GM12892 (cell line): ENCODE measurements at places on chromosomes 3 and 15.

GRCh38 chr3:101513419-101513986, 491 bp upstream of the SENP7 start:
- DNase-seq: peak; percentile 45

- DNase-seq: no peak
These were observed 6.5 kb downstream of the PSMD2 start for GRCh38 chr3:184305577-184305976.

DNA sequence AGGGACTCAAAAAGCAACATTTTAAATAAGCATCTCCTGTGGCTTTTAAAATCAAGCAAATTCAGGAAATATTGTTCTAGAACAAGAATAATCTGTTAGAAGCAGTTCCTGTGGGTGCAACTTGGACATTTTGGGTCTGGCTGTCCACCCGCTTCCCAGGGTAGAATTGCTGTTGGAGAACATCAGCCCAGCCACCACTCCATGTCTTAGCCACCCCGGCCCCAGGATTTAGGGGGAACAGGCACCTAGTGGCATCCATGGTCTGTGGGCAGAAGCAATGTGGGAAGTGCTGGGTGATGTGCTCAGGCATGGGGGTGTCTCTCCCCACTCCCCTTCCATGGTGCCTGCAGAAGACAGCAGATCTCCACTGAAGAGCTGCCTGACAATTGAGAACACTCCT, 162.6 kb downstream of the KLF13 start:
- no peak for DNase-seq

DNA sequence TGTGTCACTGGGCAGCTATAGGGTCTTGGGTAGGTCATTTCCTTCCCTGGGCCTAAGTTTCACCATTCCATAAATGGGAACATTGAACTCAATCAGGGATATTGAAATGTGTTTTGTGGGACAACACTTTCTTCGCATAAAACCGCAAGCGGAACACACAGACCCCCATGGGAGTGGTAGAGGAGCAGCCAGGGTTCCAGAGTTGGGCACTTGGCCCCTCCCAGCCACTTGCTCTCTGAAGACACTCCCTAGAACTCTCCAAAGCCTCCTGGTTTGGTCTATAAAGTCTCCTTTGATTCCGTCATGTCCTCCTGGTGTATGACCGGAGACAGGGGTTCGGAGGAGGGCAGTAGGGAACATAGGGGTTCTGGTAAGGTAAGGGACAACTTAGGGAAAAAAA, 271.7 kb downstream of the UACA start:
- DNase-seq: no peak

DNA sequence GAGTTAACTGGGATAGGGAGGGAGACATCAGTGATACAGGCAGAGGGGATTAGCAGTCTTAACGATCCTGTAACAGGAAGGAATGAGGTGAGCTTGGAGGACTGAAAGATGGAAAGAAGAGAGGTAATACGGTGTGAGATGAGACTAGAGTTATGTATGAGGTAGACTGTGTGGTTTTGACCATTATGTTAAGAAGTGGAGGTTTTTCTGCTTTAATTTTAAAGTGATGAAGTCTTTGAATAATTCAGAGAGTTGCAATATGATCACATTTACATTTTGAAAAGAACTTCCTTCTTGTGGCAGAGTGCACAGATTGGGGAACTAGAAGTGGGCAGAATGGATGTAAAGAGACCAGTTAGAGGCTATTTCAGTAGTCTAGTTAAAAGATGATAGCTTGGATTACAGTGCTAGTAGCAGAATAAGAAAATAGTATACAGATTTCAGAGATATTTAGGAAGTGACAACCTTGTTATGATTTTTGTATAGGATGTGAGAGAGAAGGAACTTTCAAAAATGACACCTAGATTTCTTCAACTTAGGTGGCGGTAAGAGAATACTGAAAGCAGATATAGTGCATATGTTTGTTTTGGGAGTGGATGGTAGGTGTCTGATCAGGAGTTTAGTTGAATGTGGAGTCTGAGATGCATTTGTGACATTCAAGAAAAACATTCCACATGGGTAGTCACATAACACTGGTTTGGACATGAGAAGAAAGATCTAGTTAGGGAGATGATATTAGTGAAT, 40.5 kb downstream of the STT3B start:
- no peak for DNase-seq

GRCh38 chr3:102573483-102574028, 138.7 kb downstream of the ZPLD1 start:
- no peak for DNase-seq

- DNase-seq: no peak
These were observed 15.0 kb upstream of the TRANK1 start for GRCh38 chr3:36959821-36960220.

DNA sequence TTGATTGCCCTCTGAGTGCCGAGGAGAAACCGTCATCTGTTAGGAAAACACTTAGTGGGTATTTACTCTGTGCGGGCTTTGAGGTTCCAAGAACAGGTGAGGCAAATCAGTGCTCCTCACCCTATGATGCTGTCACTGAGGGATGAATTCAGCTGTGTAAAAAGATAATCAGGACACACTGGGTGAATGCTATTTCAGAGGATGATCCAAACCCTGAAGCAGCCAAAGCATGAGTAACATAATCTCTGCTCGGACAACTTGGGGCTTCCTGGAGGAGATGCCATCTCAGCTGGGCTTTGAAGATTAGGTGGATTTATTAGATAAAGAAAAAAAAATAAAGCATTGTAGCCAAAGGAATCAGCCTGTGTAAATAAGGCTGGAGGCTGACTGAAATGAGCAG, 10.5 kb upstream of the GADL1 start:
- no peak for DNase-seq

DNA sequence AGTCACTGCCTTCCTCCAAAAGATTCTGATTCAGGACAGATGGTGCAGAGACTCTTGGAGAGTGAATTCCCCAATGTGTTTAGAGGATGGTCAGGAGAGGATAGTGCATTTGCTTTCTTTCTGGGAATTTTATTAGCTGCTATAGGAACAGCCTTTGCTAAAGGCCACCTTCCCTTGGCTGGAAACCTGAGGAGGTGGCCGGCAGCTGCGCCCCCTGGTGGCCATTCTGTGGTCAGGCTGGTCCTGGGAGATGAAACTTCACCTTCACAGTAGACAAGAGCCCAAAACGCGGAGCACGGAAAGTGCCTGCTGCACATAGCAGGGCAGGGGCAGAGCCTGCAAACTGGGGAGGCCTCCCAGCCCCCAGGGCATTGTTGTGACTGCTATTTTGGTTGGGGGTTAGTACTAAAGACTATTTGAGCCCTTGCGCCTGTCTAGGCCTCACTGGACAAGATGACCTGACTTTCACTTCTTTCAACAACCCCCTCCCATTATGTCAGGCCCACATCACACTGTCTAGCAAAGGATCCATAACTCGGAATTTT, 34.3 kb downstream of the SEC22C start:
- no peak for DNase-seq

DNA sequence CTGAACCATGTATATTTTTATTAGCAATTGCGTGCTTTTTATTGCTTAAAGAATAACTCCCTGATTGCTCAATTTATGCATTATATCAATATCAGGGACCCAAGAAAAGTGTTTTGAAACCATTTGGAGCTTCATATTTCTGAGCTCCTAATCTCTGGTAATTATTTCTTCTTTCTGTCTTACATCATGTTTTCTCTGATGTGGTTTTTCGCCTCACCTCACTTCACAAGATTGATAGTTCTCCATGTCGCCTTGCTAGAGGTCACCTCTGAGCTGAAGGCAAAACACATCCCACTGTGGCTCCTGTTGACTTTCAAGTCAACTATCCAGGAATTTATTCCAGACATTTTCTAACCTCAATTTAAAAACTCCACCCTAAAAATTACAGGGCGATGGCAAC, 837.4 kb downstream of the CADM2 start:
- no peak for DNase-seq

GRCh38 chr3:37256447-37256846, 82.1 kb upstream of the LRRFIP2 start:
- DNase-seq: no peak

DNA sequence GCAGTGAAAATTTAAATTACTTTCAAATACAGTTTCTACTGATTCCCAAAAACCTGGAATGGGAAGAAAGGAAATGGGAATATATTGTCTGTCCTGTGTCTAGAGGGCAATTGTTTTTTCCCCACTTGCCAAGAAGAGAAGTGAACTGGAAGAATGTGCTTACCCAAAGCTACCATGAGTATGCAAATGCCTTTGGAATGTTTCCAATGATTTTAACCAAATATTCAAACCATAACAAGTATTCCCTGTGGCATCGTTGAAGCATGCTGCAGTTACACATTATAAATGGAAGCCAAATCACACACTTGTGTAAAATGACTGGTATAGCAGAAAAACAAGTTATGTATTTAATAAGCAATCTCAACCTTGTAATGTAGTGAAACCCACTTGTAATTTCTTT, 368.2 kb downstream of the GBE1 start:
- DNase-seq: no peak

GRCh38 chr3:62724503-62724902, 150.7 kb downstream of the CADPS start:
- no peak for DNase-seq

DNA sequence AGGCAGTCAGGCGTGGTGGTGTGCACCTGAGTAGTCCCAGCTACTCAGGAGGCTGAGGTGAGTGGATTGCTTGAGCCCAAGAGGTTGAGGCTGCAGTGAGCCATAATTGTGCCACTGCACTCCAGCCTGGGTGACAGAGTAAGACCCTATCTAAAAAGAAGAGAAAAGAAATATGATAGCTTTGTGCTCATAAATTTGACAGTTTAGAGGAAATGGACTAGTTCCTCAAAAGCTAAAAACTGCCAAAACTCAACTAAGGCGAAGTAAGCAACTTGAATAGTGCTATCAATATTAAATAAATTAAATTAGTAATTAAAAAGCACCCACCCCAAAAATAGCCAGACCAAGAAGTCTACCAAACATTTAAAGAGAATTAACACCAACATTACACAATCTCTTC, 24.5 kb upstream of the SLC15A2 start:
- no peak for DNase-seq

GRCh38 chr15:92149029-92149428, 244.7 kb upstream of the ST8SIA2 start:
- no peak for DNase-seq

DNA sequence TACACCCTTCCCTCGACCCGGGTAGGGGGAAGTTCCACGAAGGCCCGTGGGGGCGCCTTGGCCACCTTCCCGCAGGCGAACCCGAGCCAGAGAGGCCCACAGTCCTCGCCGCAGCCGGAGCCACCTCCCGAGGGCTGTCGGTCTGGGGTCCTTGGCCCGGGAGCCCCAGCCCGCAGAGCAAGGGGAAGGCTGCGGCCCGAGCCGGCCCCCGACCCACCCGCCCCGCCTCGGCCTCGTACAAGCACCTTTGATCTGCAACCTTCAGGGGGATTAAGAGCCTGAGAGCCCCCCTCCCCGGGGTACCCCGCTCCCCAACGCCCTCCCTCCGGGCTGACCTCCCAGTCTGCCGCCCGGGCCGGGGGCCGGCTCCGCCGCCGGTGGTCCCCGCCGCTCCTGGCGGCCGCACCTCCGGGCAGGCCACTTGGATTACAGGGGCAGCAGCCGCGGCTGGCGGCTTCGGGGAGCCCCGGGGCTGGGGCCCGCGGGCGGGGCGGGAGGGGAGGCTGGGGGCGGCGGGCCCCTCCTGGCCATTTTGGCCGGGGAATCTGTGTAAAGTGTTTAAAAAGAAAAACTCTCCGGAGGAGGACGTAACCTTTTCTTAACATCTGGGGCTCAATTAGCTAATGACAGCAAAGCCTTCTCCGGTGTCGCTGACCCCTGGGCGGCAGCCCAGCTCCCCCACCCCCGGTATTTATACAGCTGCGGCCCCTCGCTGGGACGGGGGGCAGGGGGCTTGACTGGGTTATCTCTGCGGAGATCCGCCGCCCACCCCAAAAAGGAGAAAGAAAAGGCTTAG, 40.2 kb downstream of the EPHB3 start:
- no peak for DNase-seq

DNA sequence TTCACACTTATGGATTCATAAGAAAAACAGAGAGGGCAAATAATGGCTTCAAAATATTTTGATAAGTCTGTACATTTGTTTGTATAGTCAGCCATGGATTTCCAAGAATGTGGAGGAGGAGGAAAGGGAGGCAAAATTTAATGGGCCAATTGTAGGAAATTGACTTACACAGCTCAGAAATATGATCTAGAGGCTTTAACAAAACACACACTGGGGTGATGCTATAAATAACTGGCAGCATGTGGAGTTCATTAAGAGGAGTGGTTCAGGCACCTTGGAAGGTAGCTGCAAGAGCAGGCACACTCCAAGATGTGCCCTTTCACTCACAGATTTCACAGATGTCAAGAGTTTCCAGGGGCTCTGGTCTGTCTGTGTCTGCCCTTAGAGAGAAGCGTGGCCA, 193.4 kb upstream of the RASGRP1 start:
- no peak for DNase-seq

DNA sequence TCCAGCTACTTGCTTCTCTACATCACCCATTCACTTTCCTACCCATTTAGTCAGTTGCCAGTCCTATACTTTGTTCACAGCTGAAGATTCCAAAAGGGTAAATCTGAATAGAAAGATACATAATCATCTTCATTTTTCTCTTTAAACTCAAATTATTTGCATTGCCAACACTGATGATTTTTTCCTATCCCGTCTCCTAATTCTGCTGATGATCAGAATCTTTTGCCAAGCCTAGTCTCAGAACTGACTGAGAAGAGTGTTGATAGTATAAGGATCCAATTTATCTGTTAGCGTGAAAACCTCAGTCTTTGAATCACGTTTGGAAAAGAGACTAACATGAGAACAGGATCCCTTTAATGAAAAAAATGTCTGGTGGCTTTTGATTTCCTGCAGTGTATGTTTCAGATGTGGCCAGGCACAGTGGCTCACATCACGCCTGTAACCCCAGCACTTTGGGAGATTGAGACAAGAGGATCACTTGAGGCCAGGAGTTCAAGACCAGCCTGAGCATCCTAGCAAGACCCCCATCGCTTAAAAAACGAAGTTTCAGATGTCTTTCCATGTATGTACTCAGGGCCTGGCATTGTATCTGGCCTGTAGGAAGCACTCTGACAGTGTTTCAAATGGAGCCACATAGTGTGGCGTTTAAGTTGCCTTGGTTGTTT, 169.4 kb downstream of the KLHL25 start:
- DNase-seq: no peak

GRCh38 chr3:188900421-188900951, 271.3 kb upstream of the TPRG1 start:
- no peak for DNase-seq

DNA sequence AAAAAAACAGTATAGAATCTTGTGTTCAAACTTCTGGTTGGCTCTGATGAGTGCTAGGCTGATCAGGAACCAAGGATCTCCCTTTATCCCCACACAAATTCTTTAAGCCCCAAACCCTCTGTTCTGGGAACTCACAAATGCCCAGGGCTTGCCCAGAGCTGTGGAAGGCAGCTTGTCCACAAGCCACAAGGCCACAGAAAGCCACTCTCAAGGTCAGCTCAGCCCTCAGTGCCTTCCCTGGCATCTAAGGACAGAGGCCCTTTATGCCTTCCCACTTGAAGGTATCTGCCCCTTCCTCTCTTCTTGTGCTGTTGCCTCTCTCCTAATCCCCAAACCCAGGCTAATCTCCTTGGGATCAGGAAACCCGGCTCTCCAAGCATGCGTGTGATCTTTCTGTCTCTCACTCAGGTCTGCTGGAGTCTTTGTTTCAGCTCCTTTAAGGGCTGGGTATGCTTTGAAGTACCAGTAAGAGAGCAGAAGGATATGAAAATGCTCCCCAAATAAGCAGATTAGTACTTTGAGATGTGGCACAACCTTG, 145.0 kb upstream of the TRIM42 start:
- DNase-seq: no peak
